ENCODE measurements at places on chromosomes 12 and 14. TPM values are rescaled to one million over a fixed set of nuclear protein-coding genes. Genes with fewer than 3 reads are reported as not detected.

The ADAMTS20 gene
- 0.10 TPM for total RNA-seq

The GPR84 gene
- 0.79 TPM for total RNA-seq

The LIN52 gene
- total RNA-seq: 11.5 TPM

The CHST11 gene
- 3.9 TPM for total RNA-seq

The DHH gene
- 1.2 TPM for total RNA-seq

The NR1H4 gene
- 0.39 TPM for total RNA-seq

The GPRC5D gene
- total RNA-seq: 10.1 TPM

The PLEKHD1 gene
- 0.20 TPM for total RNA-seq

The NEUROD4 gene
- total RNA-seq: not detected

The SERPINA9 gene
- 3.3 TPM for total RNA-seq

The HOXC9 gene
- total RNA-seq: 4.0 TPM

The RNASE3 gene
- total RNA-seq: 2.7 TPM

The MGST1 gene
- total RNA-seq: 50.2 TPM

The ERO1A gene
- total RNA-seq: 31.5 TPM

The IL23A gene
- total RNA-seq: 0.20 TPM

The OTUB2 gene
- total RNA-seq: 2.9 TPM

The MMP14 gene
- total RNA-seq: 171 TPM

The TAS2R50 gene
- total RNA-seq: 6.1 TPM

The IAPP gene
- total RNA-seq: not detected

The FOS gene
- total RNA-seq: 131 TPM

The ART4 gene
- total RNA-seq: 1.3 TPM

The B3GNT4 gene
- 0.59 TPM for total RNA-seq

Data from skin of body (tissue), 3 donors.